ENCODE measurements at places on chromosomes 16 and 17. TPM values are rescaled to one million over a fixed set of nuclear protein-coding genes. Genes with fewer than 3 reads are reported as not detected.

The BICDL2 gene
- 0.31 TPM for total RNA-seq

The SBK1 gene
- total RNA-seq: not detected

The RAC3 gene
- not detected for total RNA-seq

The ATP2A3 gene
- total RNA-seq: 16.7 TPM

The SLC2A4 gene
- 71.8 TPM for total RNA-seq

The PRPF8 gene
- total RNA-seq: 155 TPM

The PPP1R27 gene
- total RNA-seq: not detected

The CBFA2T3 gene
- total RNA-seq: 1.4 TPM

The NECAB2 gene
- total RNA-seq: not detected

The ZMYND15 gene
- total RNA-seq: 0.31 TPM

The WFIKKN2 gene
- total RNA-seq: 0.32 TPM

The CCDC154 gene
- total RNA-seq: not detected

The HEATR9 gene
- total RNA-seq: not detected

The KRT26 gene
- not detected for total RNA-seq

The C17orf107 gene
- 0.62 TPM for total RNA-seq

The OR3A3 gene
- not detected for total RNA-seq

The CD7 gene
- 0.58 TPM for total RNA-seq

The BCL6B gene
- 3.9 TPM for total RNA-seq

The TMC5 gene
- not detected for total RNA-seq

The C16orf96 gene
- total RNA-seq: not detected

The RPGRIP1L gene
- 3.5 TPM for total RNA-seq

The PIK3R5 gene
- total RNA-seq: 13.1 TPM

The LYRM1 gene
- total RNA-seq: 55.9 TPM

The CFAP97D1 gene
- total RNA-seq: not detected

The ADGRG1 gene
- total RNA-seq: 9.4 TPM

The MYH3 gene
- total RNA-seq: 1.6 TPM

The MEOX1 gene
- 5.7 TPM for total RNA-seq

The DYNLRB2 gene
- 2.3 TPM for total RNA-seq

The KANSL1 gene
- 81.0 TPM for total RNA-seq

The DLX3 gene
- not detected for total RNA-seq

The SLC12A3 gene
- total RNA-seq: not detected

The SLFN11 gene
- total RNA-seq: 17.1 TPM

The TMEM88 gene
- total RNA-seq: 41.6 TPM

The CCL4L2 gene
- not detected for total RNA-seq

The GINS3 gene
- 2.8 TPM for total RNA-seq

The NPIPA5 gene
- 8.6 TPM for total RNA-seq

The ZNF19 gene
- total RNA-seq: 6.1 TPM

The GLTPD2 gene
- total RNA-seq: not detected

The AANAT gene
- total RNA-seq: not detected

The TM4SF5 gene
- not detected for total RNA-seq

The ZACN gene
- total RNA-seq: not detected

The PRCD gene
- total RNA-seq: 0.57 TPM

The KRTAP4-9 gene
- total RNA-seq: not detected

The CRYBA1 gene
- not detected for total RNA-seq

The APOH gene
- total RNA-seq: not detected

The PRSS33 gene
- total RNA-seq: not detected

The PSMB3 gene
- 123 TPM for total RNA-seq

The ST6GALNAC2 gene
- 9.2 TPM for total RNA-seq

The NXN gene
- total RNA-seq: 52.3 TPM

The ICAM2 gene
- total RNA-seq: 7.2 TPM

The ADORA2B gene
- not detected for total RNA-seq

The SNRNP25 gene
- 25.6 TPM for total RNA-seq

The CCDC144A gene
- 0.67 TPM for total RNA-seq

The HYDIN gene
- total RNA-seq: 7.1 TPM

Measured in gastroesophageal sphincter (tissue), 4 donors.